ENCODE measurements at places on chromosomes 1 and 21. TPM values are rescaled to one million over a fixed set of nuclear protein-coding genes. Genes with fewer than 3 reads are reported as not detected.

Gene AHDC1
- 4.3 TPM for total RNA-seq

Gene POGZ
- total RNA-seq: 12.2 TPM

Gene ESPN
- 0.81 TPM for total RNA-seq

Gene AIRE
- under 0.01 TPM for total RNA-seq

Gene CD5L
- total RNA-seq: not detected

All from pulmonary artery endothelial cell (primary cell).